ENCODE measurements at places on chromosomes 1 and 21.
A peak's percentile ranks its signal among the peaks of the same experiment; 100 is the strongest.

- no peak for DNase-seq
Measured at GRCh38 chr1:93004566-93005251, 43.4 kb upstream of the DIPK1A start.

- DNase-seq = no peak
Measured at GRCh38 chr1:93964777-93965200, 55.6 kb upstream of the GCLM start.

DNA sequence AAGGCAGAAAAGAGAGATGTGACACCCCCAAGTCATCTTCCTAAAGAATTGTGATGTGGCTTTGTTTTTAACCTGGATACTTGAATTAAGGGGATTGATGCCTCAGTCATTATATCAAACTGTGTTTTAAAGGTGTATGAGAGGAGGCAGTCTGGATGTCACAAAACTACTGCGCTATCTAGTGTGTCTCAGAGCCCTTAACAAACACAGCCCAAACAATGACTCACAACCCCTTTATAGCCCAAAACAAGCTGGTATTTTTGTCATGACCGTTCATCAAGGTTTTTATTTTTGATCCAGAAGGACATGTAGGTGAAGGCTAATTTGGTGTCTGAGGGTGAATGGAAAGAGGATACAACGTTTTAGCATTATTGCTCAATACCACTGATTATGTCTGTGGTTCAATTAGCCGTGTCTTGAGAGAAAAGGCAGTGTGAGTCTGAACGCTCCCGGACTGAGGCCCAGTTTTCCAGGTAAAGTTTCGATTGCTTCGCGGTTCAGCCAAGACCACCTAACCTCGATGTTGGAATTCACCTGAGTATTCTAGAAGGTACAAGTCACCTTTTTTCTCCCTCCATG lies 71.6 kb downstream of the SGIP1 start:
- DNase-seq = no peak

DNA sequence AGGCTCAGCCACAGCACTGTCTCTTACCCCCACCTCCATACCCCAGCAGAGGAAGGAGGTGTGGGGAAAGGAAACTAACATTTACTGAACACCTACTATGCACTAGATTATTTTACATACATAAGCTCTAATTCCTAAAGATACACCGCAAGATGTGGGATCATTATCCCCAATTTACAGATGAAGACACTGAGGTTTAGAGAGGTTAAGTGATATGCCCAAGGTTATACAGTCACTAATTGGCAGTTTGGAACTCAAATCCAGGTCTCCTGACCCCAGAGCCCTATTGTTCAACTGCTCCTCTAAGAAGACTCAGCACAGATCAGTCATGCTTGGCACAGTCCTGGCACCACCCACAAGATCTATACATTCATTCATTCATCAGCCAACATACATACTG lies 3.7 kb upstream of the TENT5B start:
- DNase-seq = no peak

GRCh38 chr21:37263827-37264600 lies 3.1 kb downstream of the VPS26C start:
- no peak for DNase-seq

- no peak for DNase-seq
Measured at GRCh38 chr1:229238674-229239415, 32.1 kb upstream of the RAB4A start.

DNA sequence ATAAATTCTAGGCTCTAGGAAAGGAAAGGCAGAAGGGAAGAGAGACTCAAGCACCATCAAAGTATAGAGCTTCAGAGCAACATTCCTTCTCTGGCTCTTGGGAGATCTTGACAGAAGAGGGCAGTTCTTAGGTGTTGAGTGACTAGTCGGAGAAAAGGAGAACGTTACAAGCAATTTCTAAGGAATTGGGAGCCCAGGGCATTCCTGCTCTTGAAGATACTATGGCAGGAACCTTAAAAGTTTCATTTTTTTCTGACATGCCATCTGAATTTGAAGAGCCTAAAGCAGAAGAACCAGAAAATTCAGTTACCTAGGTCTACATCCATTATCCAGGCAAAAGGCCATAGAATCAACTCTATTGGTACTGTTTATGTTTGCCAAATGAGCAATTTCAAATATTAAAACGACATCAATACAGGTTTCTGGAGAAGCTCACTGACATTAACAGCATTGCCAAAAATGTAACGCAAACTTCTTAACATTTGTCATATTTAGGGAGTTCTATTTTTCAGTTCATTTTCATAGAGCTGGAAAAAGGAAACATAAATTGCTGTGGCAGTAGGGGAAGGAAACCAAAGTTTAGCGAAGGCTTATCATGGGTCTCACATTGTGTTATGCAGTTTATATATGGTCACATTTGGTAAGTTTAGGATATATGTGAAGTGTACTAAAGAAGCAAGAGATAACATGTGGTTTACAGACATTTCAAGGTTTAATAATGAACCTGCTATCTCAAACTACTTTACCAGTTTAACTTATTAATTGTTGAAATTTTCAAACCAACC lies 210.1 kb upstream of the NRIP1 start:
- DNase-seq = no peak

DNA sequence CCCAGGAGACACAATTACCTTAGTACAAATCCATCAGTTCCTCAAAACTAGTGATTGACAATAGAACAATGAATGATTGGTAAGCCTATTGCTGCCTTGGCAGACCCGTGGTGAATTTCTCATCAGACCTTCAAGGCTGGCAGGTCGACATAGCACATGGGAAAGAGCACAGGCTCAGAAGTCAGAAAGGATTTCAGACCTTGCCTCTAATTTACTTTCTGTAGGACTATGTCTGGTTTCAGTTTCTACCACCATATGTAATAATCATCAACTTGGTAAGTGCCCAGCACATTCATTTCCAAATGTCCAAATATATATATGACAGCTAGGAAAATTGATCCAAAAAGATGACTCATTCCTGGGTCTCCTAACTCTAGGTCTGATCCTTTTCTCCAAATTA lies 62.5 kb upstream of the GRHL3 start:
- DNase-seq = no peak

GRCh38 chr1:170262276-170262939 lies 116.6 kb downstream of the NTMT2 start:
- DNase-seq = no peak

DNA sequence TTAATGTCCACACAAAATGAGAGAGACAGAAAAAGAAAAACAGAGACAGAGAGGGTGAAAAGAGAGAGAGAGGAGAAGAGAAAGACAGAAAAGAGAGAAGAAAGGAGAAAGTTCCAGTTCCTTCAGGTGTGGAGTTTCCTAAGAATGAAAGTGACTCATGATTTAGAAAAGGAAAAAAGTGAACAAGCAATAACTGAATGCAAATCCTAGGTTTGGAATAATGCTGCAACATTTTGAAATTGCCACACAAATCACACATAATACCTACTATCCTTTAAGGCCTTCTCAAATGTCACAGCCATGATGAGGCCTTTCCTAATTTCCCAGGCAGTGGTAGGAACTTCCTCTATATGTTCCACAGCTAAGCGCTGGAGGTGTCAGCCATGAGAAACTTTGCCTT lies 31.5 kb upstream of the XPR1 start:
- no peak for DNase-seq

DNA sequence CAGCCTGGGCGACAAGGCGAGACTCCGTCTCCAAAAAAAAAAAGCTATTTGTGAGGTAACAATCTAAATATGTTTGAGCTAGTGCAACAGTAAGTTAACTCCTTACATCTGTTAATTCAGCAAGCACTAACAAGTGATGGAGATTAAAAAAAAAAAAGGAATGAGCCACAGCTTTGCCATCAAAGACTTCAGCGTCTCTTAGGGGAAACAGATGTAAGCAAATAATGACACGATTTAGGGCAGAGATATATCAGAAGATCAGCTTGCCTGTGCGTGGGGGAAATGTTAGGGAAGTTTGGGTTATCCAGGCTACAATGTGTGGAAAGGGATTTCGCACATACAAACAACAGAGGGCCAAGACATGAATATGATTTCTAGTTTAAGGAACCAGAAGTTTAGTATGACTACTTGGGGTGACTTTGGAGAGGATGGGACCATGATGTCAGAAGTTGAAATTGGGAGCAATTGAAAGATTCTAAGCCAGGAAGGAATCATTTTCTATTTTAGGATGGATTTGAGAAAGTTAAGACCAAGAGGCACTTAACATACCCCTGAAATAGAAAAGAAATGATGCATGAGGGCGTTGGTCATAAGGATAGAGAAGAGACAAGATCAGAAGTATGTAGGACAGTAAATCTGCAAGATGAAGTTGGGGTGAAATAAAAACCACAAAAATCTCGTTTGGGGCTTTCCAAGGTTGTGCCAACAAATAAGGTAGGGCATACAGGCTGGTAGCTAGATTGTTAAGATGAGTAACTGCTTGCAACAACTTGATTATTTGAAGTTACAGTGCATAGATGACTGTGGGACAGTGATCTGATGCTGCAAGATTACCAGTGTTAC lies 2.4 kb upstream of the BRWD1 start:
- peak; percentile 37 for DNase-seq

DNA sequence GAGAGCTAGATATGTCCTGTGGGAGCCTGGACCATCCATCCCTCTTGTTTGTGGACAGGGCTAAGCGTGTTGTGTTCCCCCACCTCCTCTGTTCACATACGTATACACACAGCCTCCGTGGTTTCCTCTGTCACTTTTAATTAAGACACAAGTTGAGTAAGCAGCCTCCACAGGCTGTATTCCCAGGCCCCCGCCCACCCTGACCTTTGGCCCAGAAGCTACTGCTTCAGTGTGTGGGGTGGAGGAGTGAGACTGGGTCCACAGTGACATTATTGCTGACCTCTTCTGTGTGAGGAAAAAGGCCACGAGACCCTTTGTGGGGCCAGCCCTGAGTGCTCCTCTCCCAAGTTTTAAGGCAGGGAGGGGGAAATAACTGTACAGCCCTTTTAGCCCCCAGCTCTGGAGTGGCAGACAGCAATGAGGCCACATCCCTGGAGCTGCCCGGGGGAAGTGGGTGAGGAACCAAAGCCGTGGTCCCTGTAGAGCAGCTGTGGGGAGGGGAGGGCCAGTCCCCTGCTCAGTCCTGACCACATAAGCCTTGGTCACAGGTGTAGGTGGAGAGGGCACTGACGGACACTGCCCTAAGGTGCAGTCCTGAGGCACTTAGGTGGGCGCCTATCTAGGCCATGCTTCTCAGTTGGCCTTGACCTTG lies 4.4 kb downstream of the ELOVL1 start:
- DNase-seq = no peak

GRCh38 chr1:79827446-79827845 lies 820.9 kb upstream of the ADGRL4 start:
- no peak for DNase-seq

DNA sequence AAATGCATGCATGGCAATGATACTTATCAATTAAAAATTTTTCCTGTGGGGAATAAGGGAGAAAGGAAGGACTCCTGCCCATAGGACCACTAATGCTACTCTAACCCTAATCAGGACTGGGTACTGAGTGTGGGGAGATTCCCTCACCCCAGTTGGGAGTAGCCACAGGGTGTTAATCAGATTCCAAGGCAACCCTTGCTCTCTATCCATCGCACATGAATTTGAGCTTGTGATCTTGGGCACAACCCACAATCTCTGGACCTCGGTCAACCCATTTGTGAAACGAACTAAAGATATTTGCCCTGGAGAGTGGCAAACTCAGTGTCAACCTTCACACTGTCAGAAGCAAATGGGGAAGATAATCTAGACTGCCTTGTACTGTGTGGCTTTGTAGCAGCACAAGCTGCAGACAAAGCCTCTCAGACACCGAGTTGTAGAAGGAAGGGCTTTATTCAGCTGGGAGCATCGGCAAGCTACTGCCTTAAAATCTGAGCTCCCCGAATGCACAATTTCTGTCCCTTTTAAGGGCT lies 69.5 kb downstream of the SERINC2 start:
- DNase-seq = no peak

- no peak for DNase-seq
Measured at GRCh38 chr1:3417082-3417739, 37.3 kb upstream of the ARHGEF16 start.

GRCh38 chr1:234271243-234271606 lies 102.0 kb upstream of the COA6 start:
- no peak for DNase-seq
